GM13977 (cell line): ENCODE measurements at places on chromosomes 2 and 18.

DNA sequence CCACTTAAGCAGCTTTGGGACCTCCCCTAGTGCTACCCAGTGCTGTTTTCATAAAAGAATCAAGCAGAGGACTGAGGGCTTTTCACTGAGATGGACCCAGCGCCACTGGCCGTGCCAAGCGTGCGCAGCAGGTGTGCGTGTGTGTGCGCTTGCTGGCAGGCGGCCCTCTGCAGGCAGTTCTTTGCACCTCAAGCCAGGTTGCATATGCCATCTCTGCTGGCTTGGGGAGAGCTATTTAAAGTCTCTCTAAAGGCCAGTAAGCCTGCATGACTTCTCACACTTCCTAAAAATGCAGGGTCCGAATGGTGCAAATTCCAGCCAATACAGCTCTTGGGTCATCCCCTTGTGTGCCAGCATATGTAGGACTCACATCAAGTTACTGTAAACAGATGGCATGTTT is 255.5 kb downstream of the RNF152 start:
- DNase-seq, result no peak

GRCh38 chr2:43284967-43285366 is 58.6 kb upstream of the ZFP36L2 start:
- DNase-seq, result no peak

DNA sequence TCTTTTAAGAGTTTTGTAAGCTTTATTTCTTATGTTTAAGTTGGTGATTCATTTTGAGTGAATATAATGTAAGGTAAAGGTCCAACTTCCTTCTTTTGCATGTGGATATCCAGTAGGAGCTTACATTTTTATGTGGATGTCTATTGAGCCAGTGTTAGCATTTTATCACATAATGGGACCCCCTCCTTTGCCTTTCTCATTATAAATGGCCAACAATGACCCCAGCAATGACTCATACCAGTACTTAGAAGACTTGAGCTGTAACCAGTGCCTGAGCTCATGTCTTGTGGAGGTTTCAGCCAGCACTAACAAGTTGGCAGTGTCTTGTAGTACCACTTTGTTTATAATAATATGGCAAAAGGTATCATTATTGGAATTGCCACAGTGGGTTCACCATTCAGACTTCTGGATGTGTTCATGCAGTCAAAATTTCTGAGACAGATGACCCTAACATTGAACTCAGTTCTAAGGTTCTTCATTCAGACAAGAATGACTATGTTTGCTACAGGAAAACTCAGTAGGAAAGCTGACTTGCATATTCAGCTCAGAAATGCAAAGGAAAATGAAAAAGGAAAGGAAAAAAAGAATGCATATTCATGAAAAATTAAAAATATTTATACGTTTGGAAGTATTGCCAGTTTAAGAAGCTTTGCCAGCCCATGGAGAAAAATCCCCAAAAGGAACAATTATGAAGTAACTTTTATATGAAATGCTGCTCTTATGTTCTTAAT is 41.0 kb downstream of the CDKL4 start:
- no peak for DNase-seq

GRCh38 chr2:28543316-28544035 is 47.6 kb downstream of the PLB1 start:
- DNase-seq, result no peak

GRCh38 chr2:45044916-45045315 is 35.7 kb upstream of the SIX2 start:
- DNase-seq, result no peak

DNA sequence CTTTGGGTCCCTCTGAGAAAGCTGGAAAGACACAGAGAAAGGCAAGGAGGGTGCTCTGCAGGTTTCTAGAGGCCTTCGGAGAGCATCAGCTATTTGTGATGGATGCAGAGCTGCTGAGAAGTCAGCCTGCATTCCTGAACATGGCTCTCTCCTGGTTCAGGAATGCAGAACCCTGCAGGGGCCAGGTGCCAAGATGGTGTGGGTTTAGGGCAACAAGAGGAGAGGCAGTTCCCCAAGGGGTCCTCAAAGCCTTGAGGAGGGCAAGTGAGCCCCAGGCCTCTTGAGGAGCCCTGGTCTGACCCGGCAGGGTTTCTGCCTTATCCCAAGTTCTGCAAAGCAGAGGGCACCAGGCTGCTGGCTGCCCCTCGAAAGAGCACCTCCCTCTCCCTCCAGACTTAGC is 93.3 kb downstream of the HS1BP3 start:
- DNase-seq, result no peak

DNA sequence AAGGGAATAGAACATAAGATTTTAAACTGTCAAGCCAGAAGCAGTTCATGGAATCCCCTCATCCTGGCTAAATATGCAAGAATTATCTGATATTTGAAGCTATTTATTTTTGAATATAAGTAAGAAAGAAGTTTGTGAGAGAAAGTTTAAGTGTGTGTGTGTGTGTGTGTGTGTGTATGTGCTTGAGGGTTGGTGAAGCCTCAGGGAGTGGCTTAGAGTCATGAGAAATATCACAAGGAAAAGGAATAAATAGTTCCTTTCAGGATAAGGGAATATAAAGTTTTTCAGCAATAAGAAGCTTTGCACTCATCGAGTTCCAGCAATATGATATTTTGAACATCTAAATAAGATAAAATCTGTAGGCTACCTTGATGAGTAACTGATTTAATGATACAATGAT is 359.6 kb downstream of the MEIS1 start:
- no peak for DNase-seq

DNA sequence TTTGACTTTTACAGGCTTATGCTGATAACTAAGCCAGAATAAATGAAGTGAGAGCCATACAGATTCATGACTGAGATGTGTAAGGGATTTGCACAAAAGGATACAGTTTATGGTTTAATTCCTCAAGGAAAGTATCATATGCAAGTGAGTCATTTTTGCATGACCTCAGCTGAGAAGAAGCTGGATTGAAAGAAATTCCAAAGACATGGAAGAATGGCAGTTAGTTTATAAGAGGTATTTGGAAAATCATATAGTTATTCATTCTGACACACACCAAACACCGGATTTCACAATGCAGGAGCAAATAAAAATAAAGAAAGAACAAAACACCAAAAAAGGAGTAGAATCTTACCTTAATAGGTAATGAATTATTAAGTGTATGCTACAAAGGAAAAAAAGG is 83.2 kb upstream of the RND3 start:
- no peak for DNase-seq

GRCh38 chr18:650428-650858 is 7.0 kb upstream of the TYMS start:
- DNase-seq, result no peak

DNA sequence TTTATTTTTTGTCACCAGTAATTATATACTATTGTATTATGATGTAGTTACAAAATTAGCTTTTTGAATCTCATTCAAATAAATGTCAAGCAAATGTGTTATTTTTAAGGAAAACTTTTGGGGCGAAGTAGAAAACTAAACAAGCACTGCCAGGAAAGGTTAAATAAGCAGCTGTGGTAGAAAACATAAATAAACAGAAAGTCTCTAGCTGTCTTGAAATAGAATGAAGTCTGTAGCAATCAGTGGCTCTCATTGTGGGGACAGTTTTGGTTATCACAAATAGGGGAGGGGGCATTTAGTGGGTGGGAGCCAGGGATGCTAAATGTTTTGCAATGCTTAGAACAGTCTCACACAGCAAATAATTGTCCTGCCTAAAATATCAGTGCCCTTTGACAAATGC is 3.4 kb downstream of the INSIG2 start:
- DNase-seq, result no peak

- no peak for DNase-seq
These were observed 692.1 kb upstream of the CELF4 start for GRCh38 chr18:38257661-38258060.

DNA sequence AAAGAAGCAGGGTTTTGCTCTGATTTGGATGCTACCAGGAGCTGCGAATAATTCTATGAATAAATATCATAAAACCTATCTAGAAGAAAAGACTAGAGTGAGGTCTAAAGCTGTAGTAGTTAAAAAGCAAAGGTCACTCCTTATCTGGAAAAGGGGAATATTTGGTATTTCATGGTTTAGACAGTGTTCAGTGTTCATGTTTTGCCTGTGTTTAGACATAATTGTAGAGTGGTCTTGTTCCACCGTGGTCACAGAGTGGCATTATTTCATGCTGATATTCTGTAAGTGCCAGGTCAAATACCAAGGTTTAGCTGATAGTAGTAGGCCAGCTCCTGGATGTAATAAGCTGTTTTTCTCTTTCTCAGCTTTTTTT is 10.8 kb downstream of the SPAST start:
- no peak for DNase-seq

- DNase-seq, result no peak
These were observed 142.0 kb downstream of the RTP5 start for GRCh38 chr2:242011516-242011915.

DNA sequence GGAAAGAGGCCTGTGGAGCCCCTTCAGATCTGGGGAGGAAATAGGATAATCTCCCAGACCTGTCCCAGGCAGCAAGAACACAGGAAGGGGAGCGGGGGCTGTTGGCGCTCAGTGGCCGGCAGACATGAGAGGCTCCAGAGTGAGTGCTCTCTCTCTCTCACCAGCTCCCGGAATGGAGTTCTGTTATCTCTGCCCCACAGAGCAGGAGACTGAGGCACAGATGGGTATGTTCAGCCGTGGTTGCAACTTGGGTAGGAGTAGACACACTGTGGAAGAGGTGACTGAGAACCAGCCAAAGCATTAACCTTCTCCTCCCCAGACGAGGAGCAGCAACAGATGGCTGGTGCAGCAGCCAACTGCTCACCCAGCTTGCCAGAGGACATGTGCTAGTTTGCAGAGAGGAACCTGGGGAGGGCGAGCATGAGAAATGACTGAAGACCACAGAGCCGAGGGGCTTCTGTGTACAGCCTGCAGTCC is 82.0 kb downstream of the NRP2 start:
- DNase-seq, result no peak

DNA sequence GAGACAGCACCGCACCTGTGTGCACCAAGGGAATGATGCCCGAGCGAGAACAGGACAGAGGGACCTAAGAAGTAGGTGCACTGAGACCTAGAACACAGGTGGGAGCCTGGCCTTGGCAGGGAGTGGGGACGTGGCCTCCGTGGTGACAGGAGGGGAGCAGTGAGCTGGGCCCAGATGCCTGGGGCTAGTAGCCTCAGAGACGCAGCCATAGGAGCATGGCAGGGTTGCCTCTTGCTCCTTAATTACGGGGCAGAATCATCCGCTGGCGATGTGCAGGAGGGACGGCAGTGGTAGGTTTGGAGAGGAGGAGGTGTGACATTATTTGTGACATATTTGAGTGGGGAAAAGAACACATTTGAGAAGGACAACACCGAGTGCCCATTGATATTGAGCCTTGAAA is 57.0 kb upstream of the HPCAL1 start:
- no peak for DNase-seq

GRCh38 chr2:105904938-105905337 is 160.2 kb downstream of the NCK2 start:
- DNase-seq, result peak; percentile 74

- DNase-seq, result no peak
These were observed 41.3 kb downstream of the NGEF start for GRCh38 chr2:232971744-232972143.

GRCh38 chr2:41922177-41922576 is 125.6 kb upstream of the PKDCC start:
- DNase-seq, result no peak

DNA sequence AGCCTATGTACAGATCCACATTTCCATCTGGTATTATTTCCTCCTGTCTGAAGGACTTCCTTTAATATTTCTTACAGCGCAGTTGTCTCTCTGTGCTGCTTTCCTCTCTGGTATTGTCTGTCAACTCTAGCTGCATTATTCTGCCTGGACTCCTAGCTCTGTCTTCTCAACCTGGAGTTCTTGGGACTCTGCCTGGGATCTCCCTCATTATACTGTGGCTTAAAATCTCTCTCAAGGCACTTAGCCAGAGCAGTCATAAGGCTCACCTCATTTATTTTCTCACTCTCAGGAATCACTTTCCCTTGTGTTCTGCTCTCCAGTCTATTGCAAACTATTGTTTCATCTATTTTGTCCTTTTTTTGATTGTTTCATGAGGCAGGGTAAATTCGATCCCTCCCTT is 850.4 kb downstream of the ERBB4 start:
- no peak for DNase-seq

GRCh38 chr2:75023666-75024455 is 65.4 kb downstream of the POLE4 start:
- no peak for DNase-seq

- DNase-seq, result no peak
These were observed 32.2 kb downstream of the GPR75 start for GRCh38 chr2:53827398-53828175.

DNA sequence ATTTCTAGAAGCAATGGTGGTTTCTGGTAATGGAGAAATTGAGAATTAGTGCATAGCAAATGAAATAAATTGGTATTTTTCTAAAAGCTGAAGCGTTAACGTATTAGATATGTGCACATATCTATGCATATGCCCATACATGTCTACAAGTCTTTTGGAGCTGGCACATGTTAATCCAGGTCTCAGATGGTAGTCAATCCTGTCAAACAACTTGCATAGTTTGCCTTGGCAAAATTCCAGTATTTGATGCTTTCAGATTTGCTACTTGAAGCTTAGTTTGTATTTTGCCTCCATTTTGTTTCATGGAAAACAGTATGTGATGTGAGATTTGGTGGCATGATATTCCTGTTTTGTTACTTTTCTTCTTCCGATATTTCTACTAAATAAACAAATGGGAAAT is 304.6 kb downstream of the PARD3B start:
- no peak for DNase-seq

DNA sequence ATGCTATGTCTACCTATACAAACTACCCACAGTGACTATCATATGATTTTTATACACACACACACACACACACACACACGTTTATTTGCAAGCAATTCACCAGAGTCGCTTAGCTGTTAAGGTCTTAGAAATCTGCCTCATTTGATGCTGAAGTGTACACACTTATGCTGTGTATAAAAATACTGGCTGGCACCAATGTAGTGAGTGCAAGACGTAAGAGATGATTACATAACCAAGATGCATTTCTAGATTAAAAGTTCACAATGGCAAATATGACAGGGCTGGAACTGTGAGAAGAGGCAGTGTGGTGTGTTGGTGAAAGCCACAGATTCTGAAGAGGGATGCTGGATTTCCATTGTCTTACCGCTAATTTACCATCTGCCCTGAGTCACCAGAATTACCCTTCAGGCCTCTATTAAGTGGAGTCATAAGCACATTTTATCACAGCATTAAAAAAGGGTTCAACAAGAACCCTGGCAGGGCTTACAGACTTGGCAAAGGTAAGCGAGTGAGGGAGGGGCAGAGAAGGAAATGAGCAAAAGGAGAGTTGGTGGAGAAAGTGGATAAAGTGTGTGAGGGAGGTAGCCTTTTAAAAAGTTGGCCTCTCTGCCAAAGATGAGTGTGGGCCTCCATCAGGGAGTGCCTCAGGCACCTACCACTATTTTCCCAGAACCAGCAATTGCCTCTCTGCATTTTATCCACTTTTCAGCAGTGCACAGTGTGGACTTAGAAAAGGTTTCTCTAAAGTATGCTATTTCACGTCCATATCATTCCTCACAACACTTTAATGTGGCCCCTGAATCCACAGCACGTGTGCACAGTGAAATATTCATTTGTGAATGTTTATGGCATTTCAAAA is 21.5 kb downstream of the MEIS1 start:
- no peak for DNase-seq

GRCh38 chr2:113901943-113902342 is 12.1 kb downstream of the ACTR3 start:
- DNase-seq, result no peak

- DNase-seq, result peak; percentile 25
These were observed 37.6 kb downstream of the RMC1 start for GRCh38 chr18:23540867-23541266.
